T-helper 2 cell (primary cell): ENCODE measurements at places on chromosomes 12 and 14.
A peak's percentile ranks its signal among the peaks of the same experiment; 100 is the strongest.

- no peak for DNase-seq
These were observed 24.7 kb upstream of the OR6J1 start for GRCh38 chr14:22668863-22669262.

GRCh38 chr12:105523164-105524057 is 192.9 kb downstream of the C12orf75 start:
- no peak for DNase-seq

GRCh38 chr12:54065677-54066076 is 12.0 kb downstream of the HOXC4 start:
- no peak for DNase-seq

GRCh38 chr12:1593174-1594005 is 991 bp downstream of the FBXL14 start:
- peak; percentile 54 for DNase-seq

DNA sequence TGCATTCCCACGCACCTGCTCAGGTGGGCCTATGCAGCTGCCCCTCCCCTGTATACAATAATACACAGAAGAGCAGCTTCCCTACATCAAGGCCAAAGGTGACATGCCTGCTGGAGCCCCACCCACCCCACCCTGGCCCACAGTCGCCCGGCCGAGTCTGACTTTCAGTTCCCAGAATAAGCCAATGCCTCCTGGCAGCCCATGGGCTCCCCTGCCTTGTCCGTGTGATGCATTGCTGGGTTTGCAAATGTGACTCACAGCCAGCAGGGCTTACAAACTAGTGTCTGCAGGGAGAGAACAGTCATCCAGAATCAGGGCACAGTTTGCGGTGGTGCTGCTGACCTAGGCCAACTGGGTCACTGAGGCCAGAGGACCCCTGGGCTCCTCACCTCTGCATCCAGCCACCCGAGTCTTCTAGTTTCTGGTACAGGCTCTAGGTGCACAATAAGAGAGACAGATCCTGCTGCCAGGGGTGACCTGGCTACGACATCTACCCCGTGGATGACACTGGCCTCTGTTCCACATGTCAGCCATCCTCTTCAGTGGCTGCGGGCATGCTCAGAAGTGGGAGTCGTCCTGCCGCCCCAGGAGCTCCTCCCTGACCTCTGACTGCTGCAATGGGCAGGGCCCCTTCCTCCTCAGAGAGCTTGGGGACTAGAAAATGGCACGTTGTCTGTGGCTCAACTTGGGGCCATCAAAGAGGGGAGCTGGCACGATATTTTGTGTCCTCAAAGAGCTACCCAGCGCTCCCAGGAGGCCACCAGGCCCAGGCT is 84.5 kb downstream of the CHGA start:
- no peak for DNase-seq

DNA sequence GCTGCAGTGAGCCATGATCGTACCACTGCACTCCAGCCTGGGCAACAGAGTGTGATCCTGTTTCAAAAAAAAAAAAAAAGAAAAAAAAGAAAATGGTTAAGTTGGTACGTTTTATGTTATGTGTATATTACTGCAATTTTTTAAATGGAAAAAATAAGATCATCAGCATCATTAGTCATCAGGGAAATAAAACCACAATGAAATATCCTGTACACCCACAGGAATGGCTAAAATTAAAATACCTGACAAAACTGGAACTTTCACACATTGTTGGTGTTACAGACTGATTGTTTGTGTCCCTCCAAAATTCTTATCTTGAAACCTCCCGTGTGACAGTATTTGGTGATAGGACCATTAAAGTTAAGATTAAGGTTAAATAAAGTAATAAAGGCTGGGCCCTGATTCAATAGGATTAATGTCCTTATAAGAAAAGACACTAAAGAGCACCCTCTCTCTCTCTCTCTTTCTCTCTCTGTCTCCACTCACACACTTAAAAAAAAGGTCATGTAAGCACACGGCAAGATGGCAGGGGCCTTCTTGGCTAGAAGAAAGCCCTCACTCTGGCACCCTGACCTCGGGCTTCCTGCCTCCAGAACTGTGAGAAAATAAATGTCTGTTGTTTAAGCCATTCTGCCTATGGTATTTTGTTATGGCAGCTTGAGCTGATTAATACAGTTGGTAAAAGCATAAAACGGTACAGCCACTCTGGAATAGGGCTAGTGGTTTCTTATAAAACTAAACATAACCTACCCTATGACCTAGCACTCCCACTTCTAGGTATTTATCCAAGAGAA is 48.3 kb upstream of the ZFP36L1 start:
- DNase-seq = peak; percentile 46

GRCh38 chr12:69921831-69922230 is 96.8 kb downstream of the MYRFL start:
- DNase-seq = no peak

- no peak for DNase-seq
These were observed 25.0 kb upstream of the SYCP3 start for GRCh38 chr12:101764051-101764792.

DNA sequence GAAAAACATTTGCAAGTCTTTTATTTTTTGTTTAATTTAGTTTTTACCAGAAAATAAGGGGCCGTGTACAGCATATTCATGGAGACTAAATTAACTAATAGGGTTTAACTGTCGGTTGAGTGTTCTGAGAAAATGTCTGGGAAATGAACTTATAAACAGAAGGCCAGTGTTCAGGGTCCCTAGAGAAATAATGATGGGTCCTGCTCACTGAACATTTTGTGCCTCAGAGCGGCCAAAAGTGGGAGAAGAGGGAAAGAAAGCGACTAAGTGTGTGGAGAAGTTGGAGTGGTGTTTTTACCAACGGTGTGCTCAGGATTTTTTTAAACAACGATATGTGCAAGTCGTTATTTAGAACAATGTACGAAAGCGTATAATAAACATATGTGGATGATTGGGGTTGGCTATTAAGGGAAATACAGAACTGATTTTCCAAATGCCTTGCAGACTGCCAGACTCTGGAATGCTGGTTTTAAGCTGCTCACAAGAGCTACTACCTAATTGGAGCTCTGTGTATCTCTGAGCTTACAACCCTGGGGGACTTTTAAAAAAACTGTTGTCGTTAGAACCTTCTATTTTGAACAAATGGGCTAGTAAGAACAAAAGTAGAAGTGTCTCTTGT is 166.7 kb downstream of the SLC38A4 start:
- DNase-seq = no peak

DNA sequence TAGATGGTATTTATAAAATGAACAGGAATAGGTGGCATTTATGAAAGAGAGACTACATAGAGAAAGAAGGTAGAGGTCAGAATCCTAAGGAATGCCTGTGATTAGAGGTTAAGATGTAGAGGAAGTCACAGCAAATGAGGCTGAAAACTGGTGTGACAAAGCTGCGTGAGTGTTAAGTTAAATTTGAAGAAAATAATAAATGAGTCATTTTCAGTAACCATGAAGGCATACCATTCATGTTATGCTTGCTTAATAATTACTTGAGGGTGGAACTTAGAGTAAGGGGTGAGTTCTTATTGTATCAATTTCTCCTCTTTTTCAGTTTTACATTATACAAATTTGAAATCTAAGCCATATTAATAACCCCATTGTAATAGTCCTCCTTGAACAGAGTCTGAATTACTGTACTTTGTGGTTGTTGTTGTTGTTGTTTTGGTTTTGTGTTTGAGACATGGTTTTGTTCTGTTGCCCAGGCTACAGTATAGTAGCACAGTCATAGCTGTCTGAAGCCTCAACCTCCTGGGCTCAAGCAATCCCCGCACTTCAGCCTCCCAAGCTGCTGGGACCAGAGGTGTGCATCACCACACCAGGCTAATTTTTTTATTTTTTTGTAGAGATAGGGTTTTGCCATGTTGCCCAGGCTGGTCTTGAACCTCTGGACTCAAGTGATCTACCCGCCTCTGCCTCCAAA is 761.5 kb downstream of the GALC start:
- no peak for DNase-seq

- no peak for DNase-seq
These were observed 348.5 kb upstream of the DDHD1 start for GRCh38 chr14:53501361-53502211.

GRCh38 chr14:58978343-58978742 is 210.1 kb upstream of the DAAM1 start:
- no peak for DNase-seq

GRCh38 chr12:6207259-6207925 is 7.2 kb downstream of the CD9 start:
- no peak for DNase-seq

DNA sequence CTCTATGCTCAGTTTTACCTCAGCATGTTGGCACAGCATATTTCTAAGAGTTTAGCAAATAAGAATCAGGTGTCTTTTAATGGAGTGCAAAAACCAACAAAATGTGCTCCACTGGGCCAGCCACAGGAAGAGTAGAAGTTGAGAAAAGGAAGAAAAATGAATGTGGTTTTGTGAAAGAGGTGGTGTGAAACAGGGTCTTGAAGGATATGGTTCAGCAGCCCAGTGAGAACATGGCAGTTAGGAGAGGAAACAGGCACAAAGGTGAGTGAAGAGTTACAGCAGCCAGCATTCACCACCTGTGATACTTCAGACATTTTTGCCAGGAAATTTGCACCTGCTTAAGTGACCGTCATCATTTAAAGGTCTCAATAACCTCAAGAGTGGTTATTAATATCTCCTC is 2.4 kb downstream of the STAB2 start:
- no peak for DNase-seq

GRCh38 chr12:132414634-132415326 is 75.2 kb upstream of the FBRSL1 start:
- DNase-seq = peak; percentile 67

GRCh38 chr12:27610374-27610773 is 85.9 kb upstream of the REP15 start:
- DNase-seq = no peak

DNA sequence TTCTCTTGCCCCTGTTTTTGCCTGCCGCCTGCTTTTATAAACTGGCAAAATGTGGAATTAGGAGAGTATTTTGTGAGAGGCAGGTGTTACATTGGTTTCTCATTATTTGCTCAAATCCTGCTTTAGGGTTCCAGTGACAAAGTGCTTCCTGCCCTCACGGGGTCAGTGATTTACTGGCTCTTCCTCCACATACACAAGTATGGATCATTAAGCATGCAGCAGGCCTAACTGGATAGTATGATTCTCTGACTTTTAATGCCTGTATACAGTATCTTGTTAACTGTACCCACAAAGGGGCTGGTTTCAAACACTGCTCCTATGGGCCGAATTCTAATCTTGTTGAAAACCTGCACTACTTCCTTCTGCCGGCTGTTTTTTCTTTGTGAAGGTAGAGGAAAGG is 63.2 kb downstream of the PTCSC3 start:
- no peak for DNase-seq

DNA sequence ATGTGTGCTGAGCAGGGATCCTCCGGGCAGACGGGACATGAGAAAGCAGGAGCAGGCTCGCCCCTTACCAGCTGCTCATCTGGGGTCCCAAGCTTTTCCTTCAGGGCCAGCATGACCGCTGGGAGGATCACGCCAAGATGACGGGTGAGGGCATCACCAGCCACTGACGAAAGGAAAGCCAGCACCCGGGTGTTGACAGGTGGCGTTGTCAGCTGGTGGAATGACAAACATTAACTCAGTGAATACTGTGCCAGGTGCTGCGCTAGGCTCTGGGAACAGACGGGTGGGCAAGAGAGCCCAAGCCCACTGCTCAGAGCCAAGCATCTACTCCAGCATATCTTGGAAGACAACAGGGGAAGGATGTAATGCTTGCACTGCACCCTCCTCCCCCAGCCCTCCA is 21.3 kb upstream of the RAB35 start:
- no peak for DNase-seq

GRCh38 chr12:57869927-57870318 is 23.4 kb upstream of the CTDSP2 start:
- no peak for DNase-seq

DNA sequence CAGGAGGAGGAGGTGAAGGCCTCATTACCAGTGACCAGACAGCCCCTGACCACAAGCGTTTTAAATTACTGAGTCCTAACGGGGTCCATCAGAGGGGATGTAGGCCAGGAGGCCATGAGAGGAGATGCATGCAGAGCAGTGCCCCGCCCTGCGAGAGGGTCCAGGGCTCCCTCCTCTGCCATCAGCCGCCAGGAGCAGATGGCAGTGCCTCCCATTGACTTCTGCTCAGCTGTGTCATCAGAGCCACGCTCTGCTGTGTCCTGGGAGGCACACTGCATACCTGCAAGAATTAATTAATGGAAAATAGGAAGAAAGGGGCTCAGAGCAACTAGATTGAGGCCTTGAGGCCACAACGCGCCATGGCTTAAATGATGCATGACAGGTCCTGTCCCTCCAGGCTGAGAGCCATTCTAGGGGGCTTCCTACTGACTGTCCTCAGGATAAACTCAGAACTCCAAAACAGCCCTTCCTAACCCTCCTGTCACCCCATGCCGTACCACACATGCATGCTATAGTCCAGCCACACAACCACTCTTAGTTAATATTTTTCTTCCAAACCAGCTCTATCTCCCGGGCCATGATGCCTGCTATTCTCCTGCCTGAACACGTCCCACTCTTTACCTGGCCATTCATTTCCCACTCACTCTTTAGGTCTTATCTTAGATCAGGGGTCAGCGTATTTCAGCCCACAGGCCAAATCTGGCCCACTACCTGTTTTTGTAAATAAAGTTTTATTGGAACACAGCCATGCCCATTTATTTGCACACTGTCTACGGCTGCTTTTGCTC is 235.8 kb downstream of the KSR2 start:
- no peak for DNase-seq

GRCh38 chr12:422526-422925 is 21.1 kb downstream of the CCDC77 start:
- DNase-seq = no peak

DNA sequence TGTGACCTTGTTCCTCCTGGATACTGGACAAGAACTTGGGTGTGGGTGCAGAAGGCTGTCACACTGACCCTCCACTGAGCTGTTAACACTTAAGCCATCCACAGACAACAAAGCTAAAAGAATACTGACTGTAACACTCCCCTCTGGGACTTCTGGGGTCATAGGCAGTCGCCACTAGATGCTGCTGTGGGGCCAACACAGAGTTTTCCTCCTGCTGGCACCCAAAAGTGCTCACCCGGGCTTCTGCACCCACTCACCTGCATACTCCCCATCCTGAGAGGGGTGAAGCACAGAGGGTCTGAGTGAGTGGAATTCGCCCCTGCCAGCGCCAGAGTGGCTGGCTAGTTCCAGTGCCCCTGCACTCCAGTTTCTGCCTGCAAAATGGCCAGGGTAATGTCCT is 422.4 kb upstream of the LMO3 start:
- DNase-seq = no peak

- no peak for DNase-seq
These were observed 172.2 kb upstream of the PRICKLE1 start for GRCh38 chr12:42761601-42762350.

- DNase-seq = peak; percentile 64
These were observed 9.6 kb upstream of the RPAP3 start for GRCh38 chr12:47715393-47715876.
